ENCODE measurements at places on chromosomes 7 and 10.

DNA sequence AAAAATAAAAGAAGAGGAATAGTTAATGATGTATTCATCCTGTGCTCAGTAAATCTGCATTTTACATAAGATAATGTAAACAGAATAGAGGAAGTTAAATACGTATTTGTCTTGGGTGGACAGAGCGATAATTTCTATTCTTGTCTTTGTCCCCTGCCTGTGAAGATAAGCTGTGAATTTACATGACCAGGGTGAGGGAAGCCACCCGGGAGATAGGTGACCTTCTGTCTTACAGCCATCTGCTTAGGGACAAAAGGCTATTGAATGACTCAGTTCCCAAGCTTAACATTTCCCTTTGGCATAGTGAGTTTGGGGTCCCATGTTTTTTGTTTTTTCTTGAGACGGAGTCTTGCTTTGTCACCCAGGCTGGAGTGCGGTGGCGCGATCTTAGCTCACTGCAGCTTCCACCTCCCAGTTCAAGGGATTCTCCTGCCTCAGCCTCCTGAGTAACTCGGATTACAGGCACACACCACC is 88.7 kb upstream of the KCTD7 start:
- no peak for DNase-seq

GRCh38 chr10:78532480-78533042 is 498.9 kb downstream of the RPS24 start:
- DNase-seq = no peak

DNA sequence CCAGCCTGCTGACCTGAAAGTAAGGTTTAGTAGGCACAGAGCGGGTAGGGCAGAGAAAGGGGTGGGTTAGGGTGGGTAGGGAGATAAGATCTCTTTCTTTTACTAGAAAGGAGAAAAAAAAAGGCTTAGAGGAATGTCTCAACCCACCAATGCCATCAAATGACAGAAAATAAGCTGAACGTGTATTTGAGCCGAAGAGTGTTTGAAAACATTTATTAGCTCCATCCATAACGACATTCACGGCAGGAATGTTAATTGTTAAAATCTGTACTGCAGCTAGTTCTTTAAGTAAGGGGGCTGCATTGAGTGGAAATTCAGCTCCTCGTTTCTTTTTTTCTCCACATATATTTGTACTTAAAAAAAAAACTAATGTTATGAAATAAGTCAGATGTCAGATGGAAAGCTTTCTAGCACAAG is 63.7 kb upstream of the ARID5B start:
- peak; percentile 58 for DNase-seq

DNA sequence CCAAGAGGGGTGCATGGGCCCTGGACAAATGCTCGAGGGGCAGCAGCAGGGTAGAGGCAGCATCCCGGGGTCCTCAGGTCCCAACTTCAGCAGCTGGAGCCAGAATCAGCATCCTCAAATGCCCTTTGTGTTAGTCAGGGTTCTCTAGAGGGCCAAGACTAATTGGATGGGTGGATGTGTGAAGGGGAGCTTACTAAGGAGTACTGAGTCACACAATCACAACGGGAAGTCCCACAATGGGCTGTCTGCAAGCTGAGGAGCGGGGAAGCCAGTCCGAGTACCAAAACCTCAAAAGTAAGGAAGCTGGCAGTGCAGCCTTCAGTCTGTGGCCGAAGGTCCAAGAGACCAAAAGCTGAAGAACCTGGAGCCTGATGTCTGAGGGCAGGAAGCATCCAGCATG is 162.9 kb upstream of the TCERG1L start:
- no peak for DNase-seq

DNA sequence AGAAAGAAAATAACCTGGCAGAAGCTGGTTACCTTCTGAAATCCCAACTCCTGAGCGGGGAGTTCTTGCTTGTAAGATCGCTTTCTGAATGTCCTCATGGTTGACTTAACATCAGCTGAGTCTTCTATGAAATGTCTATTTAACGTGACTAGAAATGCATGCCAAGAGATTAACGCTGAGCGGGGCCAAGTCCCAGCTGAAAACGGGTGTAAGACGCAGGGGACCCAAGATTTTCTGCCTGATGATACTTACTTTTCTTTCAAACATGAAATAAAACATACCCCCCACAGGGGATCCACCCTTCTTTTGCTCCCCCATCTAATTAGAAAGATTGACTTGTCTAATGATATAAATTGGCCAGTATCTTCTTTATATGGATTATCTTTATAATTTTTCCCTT is 14.9 kb downstream of the OR9A2 start:
- no peak for DNase-seq

DNA sequence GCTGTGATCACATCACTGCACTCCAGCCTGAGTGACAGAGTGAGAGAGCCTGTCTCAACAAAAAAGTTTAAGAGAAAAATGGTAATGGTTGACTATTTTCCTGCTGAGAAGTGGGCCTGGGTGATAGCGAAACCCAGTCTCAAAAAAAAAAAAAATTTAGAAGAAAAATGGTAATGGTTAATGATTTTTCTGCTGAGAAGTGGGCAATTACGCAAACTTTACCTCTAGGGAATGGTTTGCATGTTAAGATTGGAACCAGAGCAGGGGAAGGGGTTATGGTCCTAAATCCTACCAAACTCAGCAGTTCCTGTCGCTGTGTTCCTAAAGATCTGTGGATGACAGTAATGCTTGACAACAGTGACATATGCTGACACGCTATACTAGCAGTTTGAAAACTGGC is 130.5 kb upstream of the RHEB start:
- DNase-seq = no peak

DNA sequence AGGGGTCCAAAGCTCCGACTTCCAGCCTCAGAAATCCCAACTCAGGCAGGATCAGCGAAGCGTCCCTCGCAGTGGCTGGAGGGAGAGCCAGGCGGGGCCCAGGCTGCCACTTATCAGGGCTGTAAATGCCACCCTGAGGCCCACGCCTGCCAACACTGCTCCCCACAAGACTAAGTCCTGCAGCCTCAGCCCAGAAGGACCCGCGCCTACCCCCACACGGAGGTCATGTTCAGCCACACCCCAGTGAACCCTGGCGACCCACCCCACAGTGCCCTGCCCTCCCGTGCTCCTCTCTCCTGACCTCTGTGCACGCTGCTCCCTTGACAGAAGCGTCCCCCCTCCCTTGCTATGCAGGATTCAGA is 3.2 kb downstream of the PSMG3 start:
- no peak for DNase-seq

GRCh38 chr10:117603726-117604125 is 61.2 kb downstream of the EMX2 start:
- no peak for DNase-seq

GRCh38 chr7:842431-843031 is 10.3 kb downstream of the SUN1 start:
- DNase-seq = no peak

- no peak for DNase-seq
Observed at GRCh38 chr7:66157060-66157459, 42.4 kb downstream of the CRCP start.

DNA sequence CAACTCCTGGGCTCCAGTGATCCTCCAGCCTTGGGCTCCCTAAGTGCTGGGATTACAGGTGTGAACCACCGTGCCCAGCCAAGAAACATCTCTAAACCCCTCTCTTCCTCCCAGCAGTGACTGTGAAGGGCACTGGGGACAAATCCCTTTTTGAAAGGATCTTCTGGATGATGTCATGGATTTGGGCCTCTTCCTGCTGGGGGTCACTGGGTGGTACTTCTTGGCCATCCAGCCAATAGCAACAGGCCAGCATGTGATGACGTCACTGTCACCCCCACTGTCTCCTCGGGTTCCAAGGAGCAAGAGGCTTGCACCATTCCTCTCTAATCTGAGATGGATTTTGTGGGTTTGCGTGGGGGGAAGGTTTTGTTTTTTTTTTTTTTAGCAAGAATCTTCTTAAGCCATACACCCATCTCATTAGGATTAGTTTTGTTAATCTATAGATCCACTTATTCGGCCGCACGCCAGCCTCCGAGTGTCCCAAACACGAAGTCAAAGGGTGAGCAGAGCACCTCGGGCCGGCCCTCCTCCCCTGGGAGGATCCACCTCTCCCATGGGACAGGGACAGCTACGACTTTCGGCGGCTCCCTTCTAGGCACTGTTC is 29.4 kb upstream of the TNRC18 start:
- DNase-seq = peak; percentile 76

DNA sequence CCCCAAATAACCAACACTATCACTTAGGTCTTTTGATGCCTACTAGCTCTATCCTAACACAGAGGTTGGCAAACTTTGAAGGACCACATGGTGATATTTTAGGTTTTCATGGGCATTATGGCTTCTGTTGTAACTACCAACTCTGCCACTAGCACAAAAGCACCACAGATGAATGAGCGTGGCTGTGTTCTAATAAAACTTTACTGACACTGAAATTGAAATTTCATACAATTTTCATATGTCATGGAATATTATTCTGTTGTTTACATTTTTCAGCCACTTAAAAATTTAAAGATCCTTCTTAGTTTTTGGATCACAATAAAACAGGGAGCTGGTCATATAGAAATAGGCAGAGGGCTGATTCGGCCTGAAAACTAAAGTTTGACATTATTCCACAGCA is 26.4 kb downstream of the CBX3 start:
- DNase-seq = no peak

GRCh38 chr7:100897772-100898454 is 2.2 kb upstream of the ACHE start:
- no peak for DNase-seq

- no peak for DNase-seq
Observed at GRCh38 chr7:69182596-69183467, 415.4 kb upstream of the AUTS2 start.

DNA sequence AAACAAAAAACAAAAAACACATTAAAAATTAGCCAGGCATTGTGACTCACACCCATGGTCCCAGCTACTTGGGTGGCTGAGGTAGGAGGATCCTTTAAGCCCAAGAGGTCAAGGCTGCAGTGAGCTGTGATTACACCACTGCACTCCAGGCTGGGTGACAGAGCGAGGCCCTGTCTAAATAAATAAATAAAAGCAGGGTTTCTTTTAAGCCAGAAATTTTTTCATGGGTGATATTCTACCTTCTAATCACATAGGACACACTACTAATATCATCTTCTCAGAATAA is 14.2 kb upstream of the SVIL start:
- peak; percentile 59 for DNase-seq

GRCh38 chr7:101910991-101911799 is 93.8 kb downstream of the CUX1 start:
- DNase-seq = no peak

- DNase-seq = no peak
Observed at GRCh38 chr10:24238519-24239247, 29.7 kb downstream of the KIAA1217 start.

DNA sequence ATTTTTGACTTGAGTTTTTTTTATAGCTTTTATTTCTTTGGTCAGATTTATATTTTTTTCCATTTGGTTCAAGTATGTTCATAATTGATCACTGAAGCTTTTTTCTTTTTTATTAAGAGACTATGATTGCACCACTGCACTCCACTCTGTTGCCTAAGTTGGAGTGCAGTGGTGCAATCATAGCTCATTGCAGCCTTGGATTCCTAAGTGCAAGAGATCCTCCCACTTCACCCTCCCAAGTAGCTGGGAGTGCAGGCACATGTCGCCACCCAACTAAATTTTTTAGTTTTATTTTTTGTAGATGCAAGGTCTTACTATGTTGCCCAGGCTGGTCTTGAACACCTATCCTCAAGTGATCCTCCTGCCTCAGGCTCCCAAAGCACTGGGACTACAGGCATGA is 97.7 kb upstream of the KIF5B start:
- no peak for DNase-seq

DNA sequence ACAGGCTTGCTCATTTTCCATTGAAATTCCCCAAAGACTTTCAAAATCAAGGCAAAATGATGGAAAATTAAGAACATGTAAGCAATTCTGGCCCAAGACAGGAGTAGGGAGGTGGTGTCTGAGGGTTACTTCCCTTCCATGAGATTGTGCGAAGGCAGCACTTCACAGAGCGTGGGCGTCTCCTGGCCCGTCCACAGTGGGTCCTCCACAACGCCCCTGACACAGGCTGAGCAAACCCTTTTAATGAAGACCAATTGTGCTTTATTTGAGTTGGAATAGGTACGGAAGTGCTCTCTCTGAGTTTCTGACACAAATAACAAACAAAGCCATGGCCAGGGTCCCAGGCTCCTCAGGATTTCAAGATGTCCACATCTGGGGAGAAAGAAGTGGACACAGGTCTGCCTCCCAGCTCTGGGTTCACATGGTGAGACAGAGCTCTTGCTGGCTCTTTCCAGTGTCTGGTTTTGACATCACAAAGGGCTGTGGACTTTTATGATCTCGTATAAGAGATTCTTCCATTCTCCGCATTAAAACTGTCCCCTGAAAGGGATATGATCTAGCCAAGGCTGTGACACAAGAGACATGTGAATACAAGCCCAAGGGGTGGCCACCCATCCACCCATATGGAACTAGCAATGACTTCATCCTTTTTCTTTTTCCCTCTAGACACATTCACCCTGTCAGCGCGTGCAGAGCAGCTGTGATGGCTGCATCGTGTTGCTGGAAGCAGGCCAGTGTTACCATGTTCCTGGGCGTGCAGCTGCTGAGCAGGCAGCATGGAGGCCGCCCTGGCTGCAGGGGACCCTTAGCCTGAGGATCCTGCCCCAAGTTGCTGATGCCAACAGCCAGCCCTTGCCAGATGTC is 145.6 kb downstream of the ADAM12 start:
- peak; percentile 91 for DNase-seq

DNA sequence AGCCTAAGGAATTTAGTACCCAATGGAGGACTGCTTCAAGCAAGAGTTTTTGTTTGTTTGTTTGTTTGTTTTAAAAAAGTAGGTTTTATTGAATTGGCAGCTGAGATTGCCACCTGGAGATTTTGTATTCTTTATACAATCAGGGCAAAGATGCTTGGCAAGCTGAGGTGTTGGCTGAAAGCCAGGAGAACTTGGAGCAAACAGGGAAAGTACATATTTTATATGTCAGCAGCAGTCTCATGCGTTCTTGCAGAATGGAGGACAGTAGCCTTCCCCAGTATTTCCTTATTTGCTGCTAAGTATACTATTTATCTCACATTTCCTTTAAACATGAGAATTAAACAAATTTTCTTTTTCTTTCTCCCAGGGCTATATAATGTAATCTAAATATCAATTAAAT is 22.6 kb upstream of the ICA1 start:
- DNase-seq = no peak

DNA sequence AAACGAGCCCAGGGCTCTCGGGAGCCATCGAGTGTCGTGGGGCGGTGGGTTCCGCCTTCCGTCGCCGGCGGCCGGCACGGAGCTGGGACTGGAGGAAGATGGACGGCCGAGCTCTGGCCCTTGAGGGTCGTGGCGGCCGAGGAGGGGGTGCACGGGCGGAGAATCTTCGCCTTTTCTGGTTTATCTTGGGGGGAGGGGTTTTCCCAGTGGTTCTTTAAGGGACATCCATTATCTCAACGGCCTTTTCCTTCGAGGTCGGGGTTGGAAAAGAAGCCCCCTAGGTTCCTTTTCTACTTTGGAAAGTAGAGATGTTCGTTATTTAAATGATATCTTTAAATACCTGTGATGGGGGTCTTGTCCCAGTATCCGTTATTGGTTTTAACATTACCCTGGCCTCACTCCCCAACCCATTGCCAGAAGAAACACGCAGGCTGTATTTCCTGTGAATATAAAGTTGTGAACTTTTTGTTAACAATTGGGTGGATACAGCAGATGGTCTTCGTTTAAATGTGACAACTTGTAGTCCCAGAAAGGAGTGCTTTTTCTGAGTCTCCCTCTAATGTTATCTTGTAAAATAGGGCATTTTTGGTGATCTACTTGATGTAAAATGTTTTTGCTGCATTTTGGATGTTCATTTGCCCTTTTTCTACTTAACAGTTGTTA is 765 bp downstream of the CCAR1 start:
- peak; percentile 13 for DNase-seq

GRCh38 chr10:129442866-129443265 is 24.2 kb upstream of the MGMT start:
- no peak for DNase-seq

Data from EH (cell line).